ENCODE measurements at places on chromosomes 3 and 15.

GRCh38 chr3:52230461-52230860, 5.0 kb upstream of the TLR9 start:
- DNase-seq, result no peak

DNA sequence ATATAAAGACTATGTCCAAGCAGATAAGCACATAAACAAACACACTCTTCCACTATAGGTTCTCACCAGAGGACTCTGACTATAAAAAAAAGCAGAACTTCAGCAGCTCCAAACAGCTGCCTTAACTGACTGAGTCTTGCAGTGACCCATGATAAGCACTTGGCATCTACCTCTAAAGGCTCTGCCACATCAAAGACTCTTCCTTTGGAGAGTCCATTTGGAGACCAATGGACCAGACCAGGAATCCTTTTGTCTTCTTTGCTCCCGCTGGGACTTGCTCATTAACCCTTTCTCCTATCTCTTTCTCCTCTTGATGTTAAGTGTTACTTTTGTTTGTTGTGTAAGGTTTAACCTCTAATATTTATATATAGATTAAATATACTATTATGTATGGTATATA, 424.1 kb downstream of the RSL24D1 start:
- DNase-seq, result no peak

DNA sequence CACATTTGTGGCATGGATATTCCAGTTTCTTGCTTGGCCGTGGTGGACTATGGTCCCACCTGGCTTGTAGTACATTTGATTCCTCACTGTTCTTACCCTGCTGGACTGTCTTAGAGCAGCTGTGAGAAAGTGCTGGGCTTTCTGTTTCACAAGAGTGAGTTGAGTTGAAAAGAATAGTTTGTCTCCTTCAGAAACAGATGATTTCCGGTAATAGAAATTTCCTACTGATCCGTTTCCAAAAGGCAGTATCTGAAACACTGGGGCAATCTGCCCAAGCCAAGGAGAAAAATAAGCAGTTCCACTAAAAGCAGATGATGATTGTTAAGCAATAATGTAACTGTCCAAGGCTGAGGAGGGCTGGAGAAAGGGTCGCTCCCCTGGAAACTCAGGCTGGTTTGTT, 96.0 kb downstream of the SUCLG2 start:
- no peak for DNase-seq

GRCh38 chr3:182455011-182455410, 338.3 kb upstream of the ATP11B start:
- no peak for DNase-seq

GRCh38 chr15:78327466-78327865, 12.7 kb upstream of the CRABP1 start:
- no peak for DNase-seq

DNA sequence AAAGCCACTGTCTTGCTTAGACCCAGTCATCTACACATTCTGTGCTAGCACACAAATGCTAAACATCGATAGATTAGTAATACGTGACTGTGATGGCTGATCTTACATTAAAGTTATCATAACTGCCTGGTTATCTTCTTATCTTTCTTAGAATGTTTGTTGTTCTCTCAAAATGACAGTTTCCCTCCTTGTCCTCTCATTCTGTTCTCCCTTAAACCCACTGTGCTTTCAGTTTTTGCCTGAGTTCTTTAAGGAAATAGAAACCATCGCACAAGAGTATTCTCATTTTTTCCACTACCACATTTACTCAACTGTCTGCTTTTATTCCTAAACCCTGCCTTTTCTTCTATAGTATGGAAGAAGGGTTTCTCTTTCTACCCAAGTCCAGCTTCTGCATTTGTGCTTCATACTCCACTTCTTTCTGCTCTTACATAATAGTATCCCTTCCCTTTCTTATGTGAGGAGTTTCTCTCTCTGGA, 17.1 kb downstream of the STX19 start:
- DNase-seq, result no peak

GRCh38 chr3:50201573-50202315, 3.3 kb upstream of the SLC38A3 start:
- DNase-seq, result no peak

DNA sequence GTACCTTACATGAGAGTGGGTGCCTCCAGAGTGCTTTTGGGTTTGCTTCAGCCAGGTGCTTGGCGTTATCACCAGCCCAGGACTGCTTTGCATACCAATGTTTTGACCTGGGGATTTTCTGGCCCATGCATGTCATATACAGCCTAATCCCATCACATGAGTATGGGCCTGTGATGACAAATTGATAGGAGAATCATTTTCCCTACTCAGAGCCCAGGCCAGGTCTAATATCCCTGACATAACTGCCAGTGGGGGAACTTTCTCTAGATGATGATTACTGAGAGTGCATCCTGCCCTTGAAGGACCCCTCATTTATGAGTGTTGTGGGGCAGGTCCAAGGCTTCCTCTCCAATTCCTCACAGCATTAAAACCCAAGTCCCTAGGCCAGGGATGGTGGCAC, 197.5 kb upstream of the LYSMD4 start:
- DNase-seq, result no peak

DNA sequence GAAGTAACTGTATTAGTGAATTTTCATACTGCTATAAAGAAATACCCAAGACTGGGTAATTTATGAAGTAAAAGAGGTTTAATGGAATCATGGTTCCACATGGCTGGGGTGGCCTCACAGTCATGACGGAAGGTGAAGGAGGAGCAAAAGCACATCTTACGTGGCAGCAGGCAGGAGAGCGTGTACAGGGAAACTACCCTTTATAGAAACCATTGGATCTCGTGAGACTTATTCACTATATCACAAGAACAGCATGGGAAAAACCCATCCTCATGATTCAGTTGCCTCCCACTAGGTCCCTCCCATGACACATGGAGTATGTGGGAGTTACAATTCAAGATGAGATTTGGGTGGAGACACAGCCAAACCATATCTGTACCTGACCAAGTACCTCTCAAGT, 812.3 kb upstream of the ALCAM start:
- no peak for DNase-seq

DNA sequence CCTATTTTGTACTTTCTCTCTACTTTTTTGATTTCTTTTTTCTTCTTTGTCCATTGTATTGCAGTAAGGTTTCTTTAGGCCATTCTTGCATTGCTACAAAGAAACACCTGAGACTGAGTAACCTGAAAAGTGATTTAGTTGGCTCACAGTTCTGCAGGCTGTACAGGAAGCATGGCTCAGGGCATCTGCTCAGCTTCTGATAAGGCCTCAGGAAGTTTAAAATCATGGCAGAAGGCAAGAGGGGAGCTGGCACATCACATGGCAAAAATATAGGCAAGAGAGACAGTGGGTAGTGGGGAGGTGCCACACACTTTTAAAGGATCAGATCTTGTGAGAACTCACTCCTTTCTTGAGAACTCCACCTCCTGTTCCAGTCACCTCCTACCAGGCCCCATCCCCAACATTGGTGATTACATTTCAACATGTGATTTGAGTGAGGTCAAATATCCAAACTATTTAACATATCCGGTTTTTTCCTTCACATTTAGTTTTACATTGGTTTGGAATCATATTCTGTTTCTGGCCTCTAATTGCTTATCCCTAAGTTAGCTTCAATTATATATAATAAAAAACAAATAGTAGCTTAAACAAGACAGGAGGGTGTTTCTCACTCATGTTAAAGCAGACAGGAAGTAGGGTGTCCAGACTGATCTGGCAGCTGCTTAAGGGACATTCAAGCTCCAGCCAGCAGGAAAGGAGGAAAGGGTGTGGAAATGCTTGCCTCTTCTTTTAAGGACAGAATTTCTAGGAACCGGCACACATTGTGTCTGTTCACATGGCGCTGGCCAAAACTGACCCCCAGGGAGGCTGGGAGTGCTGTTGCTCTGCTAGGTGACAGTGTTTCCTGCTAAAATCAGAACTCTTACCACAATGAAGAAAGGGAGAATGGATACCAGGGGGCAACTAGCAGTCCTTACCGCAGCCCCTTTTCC, 28.8 kb upstream of the SKOR1 start:
- DNase-seq, result no peak
